Fibroblast of skin of left biceps (primary cell): ENCODE measurements at places on chromosomes 6 and 20.

GRCh38 chr6:39865011-39865888 is 69.0 kb downstream of the MOCS1 start:
- no peak for DNase-seq

DNA sequence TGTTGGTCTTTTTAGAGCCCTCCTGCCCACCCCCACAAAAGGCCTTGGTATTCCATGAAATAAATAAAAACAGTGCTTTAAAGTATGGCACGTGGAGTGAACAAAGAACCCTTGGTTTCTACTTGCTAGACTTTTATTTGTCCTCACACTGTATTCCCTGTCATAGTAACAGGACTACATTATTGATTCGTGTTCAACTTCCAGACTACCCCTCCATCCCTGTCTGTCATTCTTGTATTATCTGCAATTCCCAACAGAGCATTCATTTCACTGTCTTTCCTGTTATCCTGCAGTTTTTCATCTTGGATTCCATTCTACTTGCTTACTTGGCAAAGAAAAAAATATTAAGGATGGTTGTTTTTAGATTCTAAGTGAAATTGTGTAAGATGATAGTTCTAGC is 307.4 kb upstream of the CNR1 start:
- DNase-seq: no peak

DNA sequence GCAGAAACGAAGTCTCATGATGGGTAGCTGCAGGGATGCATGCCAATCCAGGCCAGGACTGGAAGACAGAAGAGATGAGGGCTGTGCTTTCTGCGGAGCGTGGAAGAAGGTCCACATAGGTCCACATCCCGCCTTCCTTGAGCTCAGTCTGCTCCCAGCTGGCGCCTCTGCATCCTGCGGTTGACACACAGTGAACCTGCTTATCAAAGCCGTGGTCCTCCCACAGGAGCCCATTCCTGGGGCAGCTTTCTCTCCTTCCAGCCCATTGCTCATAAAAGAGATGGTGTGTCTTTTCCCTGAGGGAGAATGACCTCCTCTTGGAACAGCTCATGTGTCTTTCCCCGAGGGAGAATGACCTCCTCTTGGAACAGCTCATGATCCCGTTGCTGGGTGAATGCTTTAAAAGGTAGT is 225.4 kb downstream of the CDH4 start:
- no peak for DNase-seq

- no peak for DNase-seq
Measured at GRCh38 chr20:38458314-38458713, 14.3 kb upstream of the RALGAPB start.

DNA sequence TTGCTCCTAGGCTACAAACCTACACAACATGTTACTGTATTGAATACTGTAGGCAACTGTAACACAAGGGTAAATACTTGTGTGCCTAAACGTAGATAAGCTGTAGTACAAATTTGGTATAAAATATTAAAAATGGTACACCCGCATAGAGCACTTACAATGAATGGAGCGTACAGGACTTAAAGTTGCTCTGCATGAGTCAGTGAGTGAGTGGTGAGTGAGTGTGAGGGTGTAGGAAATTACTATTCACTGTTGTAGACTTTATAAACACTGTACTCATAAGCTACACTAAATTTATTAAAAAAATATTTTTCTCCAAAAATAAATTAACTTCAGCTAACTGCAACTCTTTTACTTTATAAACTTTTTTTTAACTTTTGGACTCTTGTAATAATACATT is 391.6 kb downstream of the ADGRB3 start:
- no peak for DNase-seq

DNA sequence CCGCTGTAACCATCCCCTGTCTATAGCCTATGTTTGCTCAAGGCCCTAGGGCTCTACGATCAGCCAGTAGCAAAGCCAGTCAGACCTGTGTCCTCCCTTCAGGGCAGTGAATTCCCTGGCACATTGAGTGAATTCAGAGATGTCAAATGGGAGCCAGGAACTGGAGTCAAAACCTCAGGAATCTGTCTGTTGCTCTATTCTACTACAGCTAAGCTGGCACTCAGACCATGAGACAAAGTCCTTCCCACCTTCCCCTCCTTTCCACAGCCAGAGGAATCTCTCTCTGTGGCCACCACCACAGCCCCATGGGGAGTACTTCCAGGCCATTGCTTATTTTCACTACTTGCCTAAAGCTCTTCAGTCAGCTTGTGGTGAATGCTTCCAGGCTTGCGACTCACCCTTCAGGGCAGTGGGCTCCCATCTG is 82.0 kb downstream of the PKIB start:
- DNase-seq: peak; percentile 28

- peak; percentile 36 for DNase-seq
Measured at GRCh38 chr20:675453-676314, at the start of gene SCRT2. SCRT2 (minus strand) TSS chr20:675802; CDS start chr20:675601, 201 bp downstream.
